ENCODE measurements at places on chromosomes 12 and 14. TPM values are rescaled to one million over a fixed set of nuclear protein-coding genes. Genes with fewer than 3 reads are reported as not detected.

The CCDC177 gene
- total RNA-seq = not detected

The OR10G2 gene
- not detected for total RNA-seq

The NGB gene
- not detected for total RNA-seq

The PUS1 gene
- 10.9 TPM for total RNA-seq

The ESYT1 gene
- total RNA-seq = 481 TPM

The JPH4 gene
- not detected for total RNA-seq

The CSRNP2 gene
- 40.0 TPM for total RNA-seq

The STAC3 gene
- 594 TPM for total RNA-seq

The HVCN1 gene
- total RNA-seq = 3.2 TPM

The IQSEC3 gene
- total RNA-seq = not detected

The C1R gene
- total RNA-seq = 282 TPM

The NUDT4 gene
- 83.7 TPM for total RNA-seq

The BMAL2 gene
- 2.4 TPM for total RNA-seq

The VASH1 gene
- 4.7 TPM for total RNA-seq

The KCNK10 gene
- not detected for total RNA-seq

All from myocyte (in vitro differentiated cells).